Midbrain (tissue), 1 donor: ENCODE measurements at places on chromosomes 2 and 18.

- no peak for DNase-seq
These were observed 5.0 kb upstream of the CNGA3 start for GRCh38 chr2:98341241-98341640.

- DNase-seq: no peak
These were observed 4.1 kb upstream of the TMEM177 start for GRCh38 chr2:119674711-119675500.

DNA sequence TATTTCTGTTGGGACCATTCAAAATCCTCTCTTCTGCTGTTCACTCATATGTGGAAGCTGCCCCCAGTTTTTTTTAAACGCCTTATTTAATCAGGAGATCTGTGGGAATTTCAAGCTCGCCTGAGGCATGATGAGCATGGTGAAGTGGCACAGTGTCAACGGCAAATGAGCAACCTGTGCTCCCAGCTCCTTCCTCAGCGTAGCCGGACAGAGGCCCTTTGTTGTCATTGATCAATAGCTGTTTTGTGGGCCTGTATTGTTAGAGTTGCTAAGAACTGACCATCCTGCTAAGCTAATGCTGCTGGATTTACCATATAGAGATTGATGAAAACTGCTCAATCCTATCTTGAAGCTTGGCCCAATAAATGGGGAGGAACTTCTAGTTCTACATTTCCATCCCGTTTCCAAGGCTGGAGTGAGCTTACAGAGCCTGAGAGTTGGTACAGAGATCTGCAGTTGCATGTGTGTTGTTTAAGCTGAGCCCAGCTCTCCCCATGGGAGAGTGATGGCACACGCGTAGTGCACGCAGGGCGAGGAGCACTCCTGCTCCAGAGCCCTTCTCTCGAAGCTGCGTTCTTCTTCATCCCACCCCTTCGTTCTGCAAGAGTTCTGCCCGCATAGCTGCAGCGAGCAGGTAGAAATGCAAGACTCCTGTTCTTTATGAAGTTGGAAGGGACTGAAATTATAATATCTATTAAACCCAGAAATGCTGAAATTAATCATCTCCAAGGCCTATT lies 108.8 kb downstream of the RTN4 start:
- DNase-seq: peak; percentile 37

- DNase-seq: peak; percentile 20
These were observed 1.6 kb upstream of the IGFBP5 start for GRCh38 chr2:216696751-216697560.

GRCh38 chr2:80035749-80036285 lies 268.7 kb downstream of the LRRTM1 start:
- DNase-seq: no peak

DNA sequence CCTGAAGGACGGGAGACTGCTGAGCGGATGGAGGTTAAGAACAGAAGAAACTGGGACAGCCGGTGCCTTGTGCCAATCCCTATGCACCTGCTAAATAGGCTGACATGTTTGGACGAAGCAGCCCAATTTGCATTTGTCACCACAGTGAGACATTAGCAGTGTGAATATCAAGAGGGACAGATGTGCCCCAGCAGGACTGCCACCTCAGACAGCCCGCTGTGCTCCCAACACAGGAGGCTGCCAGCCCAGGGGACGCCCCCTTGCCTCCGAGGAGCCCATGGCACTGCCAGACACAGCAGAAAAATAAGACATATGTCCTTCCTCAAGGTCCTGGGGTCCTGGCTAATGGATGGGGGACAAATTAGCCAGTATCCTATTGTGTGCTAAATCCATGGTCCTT lies 306.7 kb upstream of the POU3F3 start:
- DNase-seq: no peak

DNA sequence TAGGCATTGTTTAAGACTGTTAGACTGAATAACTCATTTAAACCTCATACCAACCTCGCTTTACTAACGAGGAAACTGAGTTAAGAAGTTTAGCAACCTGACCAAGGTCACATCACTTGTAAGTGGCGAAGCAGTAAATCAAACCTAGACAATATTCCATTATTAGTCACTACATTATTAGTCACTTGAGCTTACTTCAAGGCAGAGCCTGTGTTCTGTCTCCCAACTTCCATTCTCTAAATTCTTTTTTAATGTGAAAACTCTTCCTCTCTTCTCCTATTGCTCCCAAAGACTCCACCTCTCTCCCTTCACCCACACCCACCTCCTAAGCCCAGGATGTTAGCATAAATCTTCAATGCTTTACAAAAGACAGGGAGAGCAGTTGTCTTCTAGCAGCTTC lies 156.5 kb downstream of the ARL6IP6 start:
- no peak for DNase-seq

DNA sequence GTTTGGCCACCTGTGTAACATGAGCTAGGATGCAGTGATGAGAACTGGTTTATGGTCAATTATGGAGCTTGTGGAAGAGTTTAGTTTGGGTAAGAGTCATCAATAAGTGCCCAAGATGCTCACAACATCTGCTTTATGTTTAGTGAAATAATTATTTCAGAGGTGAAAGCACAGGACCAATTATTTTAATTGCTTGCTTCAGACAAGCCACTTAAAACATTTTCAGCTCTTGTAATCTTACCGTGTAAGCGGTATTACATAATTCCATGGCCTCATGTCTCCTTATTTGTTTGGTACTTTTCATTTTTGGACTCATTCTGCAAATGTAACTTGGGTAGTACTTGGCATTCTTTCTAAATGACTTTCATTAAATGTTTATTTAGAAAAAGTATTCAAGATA lies 5.4 kb downstream of the B3GNT2 start:
- DNase-seq: no peak

DNA sequence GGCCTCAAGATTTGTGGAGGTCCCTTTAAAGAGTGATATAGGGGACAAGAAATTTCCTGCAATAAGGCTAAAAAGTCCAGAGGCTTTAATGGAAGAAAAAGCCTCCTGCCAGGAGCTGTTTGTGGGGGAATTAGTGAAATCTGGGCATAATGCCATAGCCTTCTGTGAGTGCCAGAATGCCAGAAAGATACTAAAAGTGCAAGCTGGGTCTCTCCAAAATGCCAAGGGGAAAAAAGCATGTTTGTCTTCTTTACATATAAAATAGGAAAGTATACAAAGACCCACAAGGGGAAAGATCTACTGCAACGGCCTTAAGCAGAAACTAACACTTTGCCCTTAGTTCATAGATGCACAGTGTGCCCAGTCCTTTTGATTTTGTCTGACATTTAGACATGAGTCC lies 647.7 kb upstream of the ZNF804A start:
- peak; percentile 5 for DNase-seq

DNA sequence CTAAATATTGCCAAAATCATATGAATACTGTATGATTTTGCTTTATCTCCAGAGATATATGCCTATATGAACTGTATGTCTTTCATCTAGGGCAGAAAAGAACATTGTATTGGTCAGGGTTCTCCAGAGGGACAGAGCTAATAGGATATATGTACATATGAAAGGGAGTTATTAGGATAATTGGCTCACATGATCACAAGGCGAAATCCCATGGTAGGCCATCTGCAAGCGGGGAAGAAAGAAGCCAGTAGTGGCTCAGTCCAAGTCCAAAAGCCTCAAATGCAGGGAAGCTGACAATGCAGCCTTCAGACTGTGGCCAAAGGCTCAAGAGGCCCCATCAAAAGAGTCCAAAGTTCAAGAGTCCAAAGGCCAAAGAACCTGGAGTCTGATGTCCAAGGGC lies 209.9 kb downstream of the RNF144A start:
- DNase-seq: no peak

DNA sequence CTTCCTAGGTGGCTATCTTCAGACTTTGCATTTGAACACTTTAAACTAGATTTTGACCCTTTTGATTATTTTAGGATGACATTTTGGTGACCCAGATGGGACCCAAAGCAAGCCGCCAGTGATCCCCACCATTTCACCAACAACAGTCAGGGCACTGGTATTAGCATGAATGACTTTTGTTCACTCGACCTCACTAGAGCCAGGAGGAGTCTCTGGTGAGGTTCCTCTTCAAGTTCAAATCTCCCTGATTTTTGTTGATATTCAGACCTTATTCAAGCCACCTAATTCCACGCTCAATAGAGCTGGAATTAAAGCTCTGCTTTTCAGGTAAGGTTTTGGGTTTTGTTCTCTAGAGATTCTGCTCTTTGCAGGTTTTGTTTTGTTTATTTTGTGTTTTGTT lies 202.3 kb downstream of the MREG start:
- no peak for DNase-seq

DNA sequence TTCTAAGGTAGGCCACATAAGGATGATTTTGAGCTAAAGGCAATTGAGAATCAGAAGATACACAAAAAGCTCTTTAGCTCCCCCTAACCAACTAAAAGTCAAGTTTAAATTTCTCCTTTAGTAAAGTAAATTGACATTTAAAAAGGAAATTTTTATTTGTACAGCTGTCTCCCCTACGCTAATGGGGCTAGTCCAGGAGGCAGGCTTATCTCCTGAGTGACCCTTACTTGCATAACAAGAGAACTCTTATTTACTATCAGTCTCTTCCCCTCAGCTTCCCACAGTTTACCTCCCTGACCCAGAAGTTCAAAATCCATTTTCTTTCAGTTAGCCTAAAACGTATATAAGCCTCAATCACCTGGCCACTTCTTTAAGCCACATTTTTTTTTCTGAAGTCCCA lies 1002.8 kb upstream of the NRXN1 start:
- DNase-seq: no peak

GRCh38 chr2:79993144-79993543 lies 311.4 kb downstream of the LRRTM1 start:
- DNase-seq: no peak

- no peak for DNase-seq
These were observed 190.0 kb downstream of the EN1 start for GRCh38 chr2:118657466-118657865.

DNA sequence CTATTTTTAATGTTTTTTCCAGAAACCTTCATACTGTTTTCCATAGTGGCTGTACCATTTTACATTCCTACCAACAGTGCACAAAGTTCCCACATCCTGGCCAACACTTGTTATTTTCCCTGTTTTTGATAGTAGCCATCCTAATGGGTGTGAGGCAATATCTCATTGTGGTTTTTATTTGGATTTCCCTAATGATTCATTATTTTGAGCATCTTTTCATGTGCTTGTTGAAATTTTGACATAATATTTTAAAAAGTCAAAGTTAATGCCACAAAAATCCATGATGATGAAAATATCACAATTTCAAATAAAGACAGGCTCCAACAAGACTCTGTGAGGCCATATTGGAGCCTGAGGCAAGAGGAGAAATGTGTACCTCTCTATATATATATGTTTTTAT lies 50.2 kb downstream of the VWA3B start:
- no peak for DNase-seq

- DNase-seq: no peak
These were observed 206.0 kb upstream of the CXCR4 start for GRCh38 chr2:136323935-136324334.

- DNase-seq: no peak
These were observed 24.9 kb upstream of the YWHAQ start for GRCh38 chr2:9655441-9656269.

DNA sequence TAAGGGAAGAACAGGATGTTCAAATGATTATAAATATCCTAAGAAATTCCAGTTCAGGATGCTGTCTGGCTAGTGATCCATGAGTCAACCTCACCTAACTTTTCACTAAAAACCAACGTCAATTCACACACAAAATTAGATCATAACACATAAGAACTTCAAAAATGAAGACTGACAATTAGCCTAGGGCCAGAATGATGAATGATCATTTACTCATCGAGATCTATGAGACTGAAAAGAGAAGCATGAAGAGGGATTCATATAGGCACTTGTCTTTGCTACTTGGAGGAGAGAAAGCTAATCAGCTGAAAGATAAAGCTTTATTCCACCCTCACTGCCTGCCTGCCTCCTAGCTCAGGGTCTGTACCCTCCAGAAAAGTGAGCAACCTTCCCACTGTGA lies 29.8 kb downstream of the ADD2 start:
- no peak for DNase-seq

DNA sequence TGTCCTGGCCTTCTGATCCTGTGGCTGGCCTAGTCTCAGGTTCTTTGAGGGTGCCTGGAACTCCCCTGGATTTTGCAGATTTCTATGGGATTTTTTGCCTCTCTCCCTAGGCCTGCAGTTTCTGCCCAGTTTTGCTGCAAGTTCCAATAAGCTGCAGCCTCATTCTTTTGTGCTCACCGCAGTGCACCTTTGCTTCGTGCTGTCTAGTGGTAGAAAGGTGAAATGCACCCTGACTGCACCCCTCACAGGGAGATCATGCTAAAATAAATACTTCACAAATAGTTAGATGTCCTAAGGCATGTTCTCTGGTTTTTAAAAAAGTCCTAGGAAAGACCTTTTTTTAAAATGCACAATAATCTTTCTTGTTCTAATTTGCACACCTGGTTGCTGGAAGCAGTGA lies 72.5 kb downstream of the GNAL start:
- DNase-seq: no peak

DNA sequence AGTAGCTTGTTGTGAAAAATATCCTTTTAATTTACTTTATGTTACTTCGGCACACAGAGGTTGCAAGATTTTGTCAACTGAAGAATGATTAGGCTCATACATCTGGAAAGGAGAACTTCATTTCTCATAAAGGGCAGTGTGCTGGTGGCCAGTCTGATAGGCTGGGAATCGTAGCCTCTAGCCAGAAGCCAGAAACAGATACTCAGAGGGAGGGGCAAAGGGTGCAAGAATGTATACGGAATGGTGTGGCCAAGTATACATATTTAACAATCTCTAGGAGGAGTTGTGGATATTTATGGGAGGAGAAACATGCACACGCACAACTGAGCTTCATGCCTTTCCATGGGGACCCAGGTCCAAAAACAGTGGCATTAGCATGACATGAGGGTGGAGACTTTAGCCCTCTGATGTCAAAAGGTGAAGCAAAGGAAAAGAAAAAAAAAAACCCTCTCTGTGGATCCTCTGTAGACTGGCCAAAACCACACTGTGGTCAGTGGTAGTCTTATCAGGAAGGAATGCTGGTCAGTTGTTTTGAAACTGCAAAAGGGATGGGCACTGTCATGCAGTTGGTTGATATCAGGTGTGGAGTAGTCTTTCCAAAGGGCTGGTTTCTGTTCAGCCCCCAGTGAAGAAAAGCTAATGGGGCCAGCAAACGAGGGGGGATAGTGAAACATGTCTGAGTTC lies 34.9 kb upstream of the APCDD1 start:
- DNase-seq: no peak

GRCh38 chr2:12207491-12207890 lies 461.1 kb downstream of the LPIN1 start:
- DNase-seq: no peak

- peak; percentile 30 for DNase-seq
These were observed 5.2 kb downstream of the TMEM127 start for GRCh38 chr2:96260387-96261260.

DNA sequence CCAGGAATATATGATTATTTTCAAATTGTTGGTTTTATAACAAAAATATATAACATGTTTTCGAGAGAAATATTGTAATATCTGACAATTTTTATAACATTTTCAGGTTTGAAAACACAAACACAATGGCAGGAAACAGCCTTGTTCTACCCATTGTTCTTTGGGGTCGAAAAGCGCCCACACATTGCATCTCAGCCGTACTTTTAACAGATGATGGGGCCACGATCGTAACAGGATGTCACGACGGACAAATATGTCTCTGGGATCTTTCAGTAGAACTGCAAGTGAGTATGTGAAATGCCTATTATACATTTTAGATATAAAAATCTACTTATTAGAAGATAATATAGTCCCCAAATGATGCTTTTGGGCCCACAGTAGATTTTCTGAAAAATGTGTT lies 21.2 kb downstream of the WDR7 start:
- DNase-seq: no peak

- no peak for DNase-seq
These were observed 47.0 kb downstream of the TWIST2 start for GRCh38 chr2:238894950-238895298.
